ENCODE measurements at places on chromosomes 2 and 18.

GRCh38 chr2:210617732-210618330 is 61.4 kb downstream of the CPS1 start:
- DNase-seq, result no peak

DNA sequence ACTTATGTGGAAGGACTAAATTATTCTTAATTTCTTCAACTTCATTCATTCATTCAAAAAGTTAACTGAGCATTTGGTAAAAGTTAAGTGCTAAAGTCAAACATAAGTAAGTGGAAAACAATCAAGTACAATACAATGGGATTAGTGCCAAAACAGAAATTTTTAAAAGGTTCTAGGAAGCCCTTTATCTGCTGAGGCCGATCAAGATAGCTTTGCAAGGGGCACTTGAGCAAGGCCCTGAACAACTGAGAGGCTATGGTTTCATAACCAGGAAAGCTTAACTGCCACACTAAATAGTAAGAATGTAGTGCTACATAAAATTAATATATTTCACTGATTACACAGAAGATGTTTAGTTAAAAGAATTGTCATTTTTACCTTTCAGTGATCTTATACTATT is 76.5 kb downstream of the NOL10 start:
- DNase-seq, result no peak

- DNase-seq, result no peak
Measured at GRCh38 chr2:206996556-206997065, 57.3 kb downstream of the CPO start.

- no peak for DNase-seq
Measured at GRCh38 chr2:97983698-97984097, 12.1 kb downstream of the TMEM131 start.

DNA sequence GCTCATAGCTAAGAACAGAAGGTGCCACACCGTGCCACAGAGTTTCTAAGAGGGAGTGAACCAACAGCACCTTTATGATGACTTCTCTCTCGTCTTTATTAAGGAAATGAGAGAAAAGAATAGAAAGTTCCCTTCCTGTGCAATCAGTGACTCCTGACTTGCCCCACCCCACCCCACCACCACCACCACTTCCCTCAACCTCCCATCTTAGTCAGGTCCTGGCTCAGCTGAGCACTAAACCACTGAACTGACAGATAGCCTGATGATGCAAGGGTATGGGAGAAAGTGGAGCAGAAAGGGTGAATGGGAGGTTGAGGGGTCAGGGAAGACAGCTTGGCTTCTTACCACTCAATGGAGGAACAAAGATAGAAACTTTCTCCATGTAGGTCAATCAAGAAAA is 75.2 kb upstream of the RMDN2 start:
- no peak for DNase-seq

Measured in activated CD8-positive, alpha-beta memory T cell treated with anti-CD3 and anti-CD28 coated beads, Interleukin-2, amount 50 U/mL, for 4 hours (primary cell).